ENCODE measurements at places on chromosomes 5 and 9.

DNA sequence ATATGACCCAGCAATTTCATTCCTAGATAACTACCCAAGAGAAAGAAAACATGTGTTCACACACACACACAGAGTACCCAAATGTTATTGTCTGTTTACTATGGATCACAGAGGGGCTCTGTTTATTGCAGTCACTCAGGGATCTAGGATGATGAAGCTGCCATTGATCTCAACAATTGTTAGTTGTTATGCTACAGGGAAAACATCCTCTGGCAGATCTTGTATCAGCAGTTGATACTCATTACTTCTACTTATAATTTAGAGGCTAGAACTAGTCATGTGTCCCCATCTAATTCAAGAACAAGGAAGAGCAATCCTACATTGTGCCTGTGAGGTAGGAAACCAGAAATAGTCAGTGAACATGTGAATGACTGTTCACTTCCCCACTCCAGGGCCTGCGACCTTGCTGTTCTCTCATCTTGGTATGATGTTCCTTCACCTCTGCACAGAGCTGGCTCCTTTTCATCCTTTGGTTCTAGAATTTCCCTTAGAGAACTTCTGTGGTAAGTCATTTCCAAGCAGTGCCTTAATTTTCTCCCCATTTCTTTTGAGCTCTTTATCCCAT is 30.3 kb downstream of the NMUR2 start:
- DNase-seq = no peak

DNA sequence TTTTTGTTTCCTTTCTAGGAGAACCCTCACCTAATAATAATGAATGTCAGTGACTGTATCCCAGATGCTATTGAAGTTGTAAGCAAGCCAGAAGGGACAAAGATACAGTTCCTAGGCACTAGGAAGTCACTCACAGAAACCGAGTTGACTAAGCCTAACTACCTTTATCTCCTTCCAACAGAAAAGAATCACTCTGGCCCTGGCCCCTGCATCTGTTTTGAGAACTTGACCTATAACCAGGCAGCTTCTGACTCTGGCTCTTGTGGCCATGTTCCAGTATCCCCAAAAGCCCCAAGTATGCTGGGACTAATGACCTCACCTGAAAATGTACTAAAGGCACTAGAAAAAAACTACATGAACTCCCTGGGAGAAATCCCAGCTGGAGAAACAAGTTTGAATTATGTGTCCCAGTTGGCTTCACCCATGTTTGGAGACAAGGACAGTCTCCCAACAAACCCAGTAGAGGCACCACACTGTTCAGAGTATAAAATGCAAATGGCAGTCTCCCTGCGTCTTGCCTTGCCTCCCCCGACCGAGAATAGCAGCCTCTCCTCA is 87.1 kb downstream of the OSMR start:
- no peak for DNase-seq

- no peak for DNase-seq
Measured at GRCh38 chr5:74235552-74235951, 405.0 kb downstream of the ENC1 start.

DNA sequence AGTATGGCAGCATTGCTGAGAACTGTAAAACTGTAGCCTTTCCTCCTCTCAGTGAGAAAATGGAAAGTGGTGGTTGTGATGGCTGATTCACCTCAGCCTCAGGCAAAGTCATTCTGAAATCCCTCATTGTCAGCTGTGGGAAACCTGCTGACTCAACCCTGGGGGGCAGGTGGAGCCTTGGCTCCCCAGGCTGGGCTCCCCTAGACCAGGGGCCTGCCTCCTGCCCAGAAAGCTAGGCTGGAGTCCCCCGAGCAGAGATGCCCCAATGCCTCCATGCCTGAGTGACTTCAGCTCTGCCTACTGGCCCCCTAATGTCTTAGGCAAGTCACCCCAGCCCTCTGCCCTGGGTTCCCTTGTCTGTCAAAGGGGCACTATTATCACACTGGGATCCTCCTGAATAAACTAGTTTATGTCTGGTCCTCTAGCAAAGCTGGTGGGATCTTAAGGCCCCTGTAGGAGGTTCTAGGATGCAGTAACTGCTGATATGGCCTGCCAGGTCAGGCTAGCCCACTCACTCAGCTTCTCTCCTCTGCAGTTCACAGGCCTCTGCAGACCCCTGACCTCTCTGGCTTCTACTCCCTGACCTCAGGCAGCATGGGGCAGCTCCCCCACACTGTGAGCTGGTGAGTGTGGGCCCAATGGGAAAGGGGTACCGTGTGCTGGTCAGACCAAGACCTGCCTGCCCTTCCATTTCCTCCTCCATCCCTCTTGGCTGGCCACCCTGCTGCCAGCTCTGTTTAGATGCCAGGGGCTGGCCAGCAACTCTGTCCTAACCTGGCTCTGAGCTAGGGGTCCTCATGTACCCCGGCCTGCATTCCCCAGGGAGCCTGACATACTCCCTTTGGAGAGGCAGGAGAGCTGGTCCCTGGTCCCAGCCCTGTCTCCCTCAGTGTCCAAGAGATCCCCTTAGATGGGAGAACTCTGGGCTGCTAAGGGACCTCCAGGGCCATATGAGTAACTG is 24.2 kb downstream of the TCF7 start:
- no peak for DNase-seq

GRCh38 chr5:74608736-74609601 is 31.6 kb downstream of the ENC1 start:
- DNase-seq = no peak

GRCh38 chr5:153543288-153543687 is 52.8 kb downstream of the GRIA1 start:
- DNase-seq = no peak

- DNase-seq = no peak
Measured at GRCh38 chr9:71364186-71364955, 242.9 kb upstream of the TRPM3 start.

DNA sequence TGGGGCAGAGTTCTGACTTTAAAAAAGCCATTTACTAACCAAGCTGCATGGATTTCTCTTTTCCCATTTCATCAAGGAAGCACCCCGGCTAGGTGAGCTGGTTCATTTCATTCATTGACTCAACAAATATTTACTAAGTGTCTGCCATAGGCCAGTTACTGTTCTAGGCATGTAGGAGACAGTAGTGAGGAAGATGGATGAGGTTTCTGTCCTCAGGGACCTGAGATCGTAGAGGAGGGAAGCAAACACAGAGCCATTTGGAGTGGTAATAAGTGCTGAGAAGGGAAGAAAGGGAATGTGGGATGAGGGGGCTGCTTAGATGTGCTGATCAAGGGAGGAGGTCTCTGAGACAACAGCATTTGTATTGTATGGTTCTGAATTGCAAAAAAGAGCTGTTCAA is 120.4 kb downstream of the C9orf152 start:
- DNase-seq = no peak

- DNase-seq = peak; percentile 15
Measured at GRCh38 chr9:105064248-105065097, 136.5 kb upstream of the ABCA1 start.

- no peak for DNase-seq
Measured at GRCh38 chr5:159851053-159851452, 65.2 kb upstream of the ADRA1B start.

DNA sequence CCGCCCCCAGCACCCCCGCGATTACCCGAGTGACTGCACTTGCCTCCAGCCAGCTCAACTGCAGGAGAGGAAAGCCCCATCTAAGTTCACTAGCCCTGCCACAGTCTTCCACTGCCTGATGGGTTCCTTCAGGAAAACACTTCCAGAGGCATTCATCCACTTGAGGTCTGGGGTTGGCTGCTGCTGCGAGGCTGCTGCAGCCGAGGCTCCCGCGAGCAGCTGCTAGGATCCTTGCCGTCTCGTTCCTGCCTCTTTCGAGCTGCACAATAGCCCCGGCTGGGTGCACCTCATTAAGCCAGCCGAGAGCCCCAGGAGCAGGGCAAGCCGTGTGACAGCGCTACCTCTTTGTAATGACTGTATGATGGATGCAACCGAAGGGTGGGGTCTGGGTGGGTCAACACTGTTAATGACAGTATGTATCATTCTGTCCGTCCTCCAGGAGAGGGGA is 24.2 kb upstream of the ELAVL2 start:
- DNase-seq = no peak

DNA sequence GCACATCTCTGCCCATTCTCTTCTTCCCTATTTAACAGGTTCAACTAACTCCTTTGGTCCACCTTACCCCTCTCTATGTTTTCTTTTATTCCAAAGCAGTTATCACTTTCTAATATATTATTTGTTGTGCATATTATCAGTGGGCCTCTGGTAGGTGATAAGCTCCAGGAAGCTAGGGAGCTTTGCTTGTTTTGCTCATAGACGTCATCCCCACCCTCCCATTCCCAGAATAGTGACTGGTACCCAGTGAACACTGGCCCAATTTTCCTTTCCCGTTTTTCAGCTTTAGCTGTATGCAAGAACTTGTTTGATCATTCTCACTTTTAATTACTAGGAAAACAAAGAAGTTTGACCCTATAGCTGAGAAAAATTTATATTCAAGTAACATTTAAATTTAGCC is 6.9 kb downstream of the ABHD17B start:
- DNase-seq = no peak

DNA sequence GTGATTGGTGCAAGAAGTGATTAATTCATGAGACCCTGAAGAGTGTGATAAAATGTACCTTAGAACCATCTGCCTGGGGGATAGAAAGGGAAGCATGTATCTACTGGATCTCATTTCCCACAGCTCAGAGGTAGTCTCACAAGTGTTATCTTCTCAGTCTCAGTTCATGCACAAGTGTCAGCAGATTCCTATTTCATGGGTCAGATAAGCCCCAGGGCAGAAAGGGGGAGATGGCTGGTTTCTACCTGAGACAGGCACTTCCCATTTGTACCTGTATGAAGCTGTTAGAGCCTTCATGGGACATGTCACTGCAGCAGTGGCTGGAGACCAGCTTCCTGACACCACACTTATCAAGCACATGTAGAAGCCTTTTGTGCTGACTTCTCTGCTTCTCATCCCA is 45.6 kb upstream of the SMIM15 start:
- no peak for DNase-seq

- no peak for DNase-seq
Measured at GRCh38 chr5:102411-103043, 10.6 kb downstream of the PLEKHG4B start.

DNA sequence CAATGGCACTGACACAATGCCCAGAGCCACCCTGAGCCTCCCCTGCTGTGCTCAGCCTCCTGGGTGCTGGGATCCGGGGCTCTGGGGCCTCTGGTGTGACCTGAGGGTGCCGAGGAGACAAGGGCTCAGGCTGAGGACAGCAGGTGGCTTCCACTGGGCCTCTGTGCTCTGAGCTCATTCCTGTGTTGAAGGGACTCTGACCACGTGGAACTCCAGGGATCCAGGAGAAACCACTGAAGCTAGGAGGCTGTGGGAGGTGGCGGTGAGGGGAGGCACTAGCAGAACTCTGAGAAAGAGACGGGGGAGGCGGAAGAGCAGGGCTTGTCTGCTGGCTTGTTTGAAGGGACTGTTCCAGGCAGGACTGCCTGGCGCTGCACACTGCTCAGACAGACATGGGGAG is 318.7 kb upstream of the IRX1 start:
- no peak for DNase-seq

DNA sequence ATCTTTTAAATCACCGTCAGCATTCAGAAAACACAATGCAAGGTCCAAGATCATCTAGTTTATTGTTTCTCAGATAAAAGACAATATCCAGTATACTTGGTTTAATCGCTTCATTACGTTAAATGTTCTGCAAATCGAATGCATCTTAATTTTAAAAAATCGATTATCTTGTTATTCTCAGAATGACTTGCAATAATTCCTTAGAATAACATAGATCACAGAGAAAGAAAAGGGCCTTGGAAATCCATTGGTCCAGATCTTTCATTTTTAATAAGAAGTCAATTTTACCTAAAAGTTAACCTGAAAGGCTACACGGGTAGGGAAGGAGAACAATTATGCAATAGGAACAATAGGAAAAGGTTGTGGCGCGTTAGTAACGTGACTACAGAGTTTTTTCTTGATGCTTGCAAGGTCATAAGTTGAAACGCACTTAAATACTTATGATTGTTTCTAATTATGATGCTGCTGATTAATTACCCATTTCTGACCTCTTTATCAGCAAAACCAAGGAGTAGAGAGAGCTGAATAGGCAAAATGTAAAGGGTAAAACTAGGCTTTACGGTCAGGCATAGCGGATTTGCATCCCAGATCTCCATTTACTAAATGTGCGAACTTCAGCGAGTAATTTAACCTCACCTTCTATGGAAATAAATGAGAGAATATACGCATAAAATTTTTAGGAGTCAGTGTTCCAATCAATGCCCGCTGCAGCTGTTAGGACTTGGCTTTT is 769 bp upstream of the LYRM7 start:
- DNase-seq = no peak

DNA sequence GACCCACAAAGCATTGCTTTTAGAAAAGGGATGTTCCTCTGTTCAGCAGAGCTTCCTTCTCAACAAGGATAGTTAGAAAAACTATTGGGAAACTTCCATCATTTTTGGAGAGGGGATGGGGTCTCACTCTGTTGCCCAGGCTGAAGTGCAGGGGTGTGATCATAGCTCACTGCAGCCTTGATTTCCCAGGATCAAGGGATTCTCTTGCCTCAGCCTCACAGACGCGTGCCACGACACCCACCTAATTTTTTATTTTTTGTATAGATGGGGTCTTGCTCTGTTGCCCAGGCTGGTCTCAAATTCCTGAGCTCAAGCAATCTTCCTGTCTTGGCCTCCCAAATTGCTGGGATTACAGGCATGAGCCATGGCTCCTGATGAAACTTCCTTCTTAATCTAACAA is 34.8 kb downstream of the PHAX start:
- no peak for DNase-seq

DNA sequence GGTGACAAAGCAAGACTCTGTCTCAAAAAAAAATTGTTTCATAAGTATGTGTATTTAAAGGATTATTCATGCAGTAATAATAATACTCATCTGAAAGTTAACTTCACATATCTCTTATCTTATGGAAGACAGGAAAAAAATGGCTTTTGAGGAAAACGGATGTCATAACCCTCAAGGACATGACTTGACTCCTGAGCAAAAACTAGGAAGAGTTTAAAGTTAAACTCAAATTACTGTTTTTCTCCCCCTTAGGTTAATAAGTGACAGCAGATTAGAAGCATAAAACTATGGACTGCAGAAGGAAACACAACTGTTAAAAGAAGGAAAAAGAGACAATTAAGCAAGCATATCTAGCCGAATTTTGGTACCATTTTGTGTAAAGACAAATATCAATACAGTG is 16.5 kb downstream of the DHX29 start:
- no peak for DNase-seq

GRCh38 chr9:134054891-134055811 is 12.7 kb downstream of the BRD3 start:
- DNase-seq = no peak

DNA sequence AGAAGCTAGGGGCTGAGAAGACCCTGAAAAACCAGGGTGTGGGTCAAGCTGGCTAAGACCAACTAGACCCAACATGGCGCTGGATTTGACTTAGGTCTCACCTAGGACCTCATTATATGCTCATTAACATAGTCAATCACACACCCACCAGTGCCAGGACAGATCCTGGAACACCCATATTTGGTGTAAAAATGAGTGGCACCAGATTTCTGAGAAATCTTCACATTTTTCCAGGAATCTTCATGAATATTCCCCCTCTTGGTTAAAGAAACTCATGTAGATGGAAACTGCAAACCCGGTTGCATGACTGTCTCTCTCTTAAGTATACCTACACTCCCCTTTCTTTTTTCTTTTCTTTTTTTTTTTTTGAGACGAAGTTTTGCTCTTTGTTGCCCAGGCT is 17.9 kb upstream of the RAB14 start:
- DNase-seq = no peak

Data from substantia nigra (tissue), 51 donors.